ENCODE measurements at places on chromosomes 11 and 22.
A peak's percentile ranks its signal among the peaks of the same experiment; 100 is the strongest.

- peak; percentile 22 for DNase-seq
These were observed 38.5 kb upstream of the RIC3 start for GRCh38 chr11:8207080-8208000.

DNA sequence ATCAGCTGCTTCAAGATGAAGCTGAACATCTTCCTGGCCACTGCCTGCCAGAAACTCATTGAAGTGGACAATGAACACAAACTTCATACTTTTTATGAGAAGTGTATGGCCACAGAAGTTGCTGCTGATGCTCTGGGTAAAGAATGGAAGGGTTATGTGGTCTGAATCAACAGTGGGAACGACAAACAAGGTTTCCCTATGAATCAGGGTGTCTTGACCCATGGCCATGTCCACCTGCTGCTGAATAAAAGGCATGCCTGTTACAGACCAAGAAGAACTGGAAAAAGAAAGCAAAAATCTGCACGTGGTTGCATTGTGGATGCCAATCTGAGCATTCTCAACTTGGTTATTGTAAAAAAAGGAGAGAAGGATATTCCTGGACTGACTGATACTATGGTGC lies 22.2 kb upstream of the BIRC3 start:
- no peak for DNase-seq

GRCh38 chr11:126601136-126601535 lies 245.7 kb downstream of the ST3GAL4 start:
- DNase-seq: no peak

DNA sequence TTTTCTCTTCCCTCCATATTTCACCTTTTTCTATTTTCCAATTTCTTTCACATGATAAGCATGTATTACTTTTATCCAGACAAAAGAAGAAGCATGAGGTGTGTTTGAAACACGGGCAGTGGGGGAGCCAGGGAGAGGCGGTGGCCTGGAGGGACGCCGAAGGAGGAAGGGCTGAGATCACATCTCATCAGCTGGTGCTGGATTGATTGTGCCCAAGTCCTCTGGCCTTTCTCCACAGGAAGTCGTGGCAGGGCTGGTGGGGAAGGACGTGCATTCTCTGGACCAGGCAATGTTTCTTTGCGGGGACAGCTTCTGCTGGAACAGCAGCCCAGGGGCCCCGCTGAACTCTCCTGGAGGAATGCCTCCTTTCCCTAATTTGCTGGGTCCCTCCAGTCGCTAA lies 82.9 kb downstream of the MIAT start:
- DNase-seq: no peak

GRCh38 chr11:78572394-78572793 lies 2.3 kb downstream of the NARS2 start:
- no peak for DNase-seq

GRCh38 chr11:46210133-46210636 lies 67.3 kb upstream of the CREB3L1 start:
- peak; percentile 72 for DNase-seq

DNA sequence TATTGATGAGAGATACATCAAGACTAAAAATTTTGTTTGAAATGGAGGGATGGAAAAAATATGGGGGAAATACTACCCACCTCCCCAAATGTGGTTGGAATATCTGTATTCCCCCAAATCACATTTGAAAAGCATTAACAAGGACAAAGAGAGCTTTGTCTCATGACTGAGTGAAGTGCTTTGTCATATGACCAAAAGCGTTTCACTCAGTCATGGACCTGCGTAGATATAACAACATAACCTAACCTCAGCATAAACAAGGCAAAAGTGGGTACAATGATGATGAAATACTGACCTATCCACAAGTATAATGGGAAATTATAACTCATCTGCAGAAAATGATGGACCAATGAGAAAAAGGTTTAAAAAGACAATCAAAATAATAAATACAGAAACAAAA lies 418.3 kb downstream of the TBC1D22A start:
- DNase-seq: no peak

DNA sequence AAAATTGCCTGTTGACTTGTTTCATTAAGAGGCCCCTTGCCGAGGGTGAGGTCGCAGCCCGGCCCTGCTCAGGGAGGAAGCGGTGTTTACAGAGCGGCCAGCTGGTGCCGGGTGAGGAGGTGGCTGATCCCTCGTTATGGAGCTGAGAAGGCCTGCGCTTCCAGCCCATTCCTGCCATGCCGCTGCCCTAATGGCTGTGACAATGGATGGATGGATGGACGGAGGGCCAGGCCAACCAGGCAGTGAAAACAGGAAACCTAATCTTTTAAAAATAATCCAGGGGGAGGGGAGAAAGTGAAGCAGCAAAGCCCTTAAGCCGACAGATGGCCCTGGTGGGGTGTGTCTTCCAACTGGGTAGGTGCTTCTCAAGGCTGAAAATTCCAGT lies 38.5 kb downstream of the BCR start:
- peak; percentile 62 for DNase-seq

DNA sequence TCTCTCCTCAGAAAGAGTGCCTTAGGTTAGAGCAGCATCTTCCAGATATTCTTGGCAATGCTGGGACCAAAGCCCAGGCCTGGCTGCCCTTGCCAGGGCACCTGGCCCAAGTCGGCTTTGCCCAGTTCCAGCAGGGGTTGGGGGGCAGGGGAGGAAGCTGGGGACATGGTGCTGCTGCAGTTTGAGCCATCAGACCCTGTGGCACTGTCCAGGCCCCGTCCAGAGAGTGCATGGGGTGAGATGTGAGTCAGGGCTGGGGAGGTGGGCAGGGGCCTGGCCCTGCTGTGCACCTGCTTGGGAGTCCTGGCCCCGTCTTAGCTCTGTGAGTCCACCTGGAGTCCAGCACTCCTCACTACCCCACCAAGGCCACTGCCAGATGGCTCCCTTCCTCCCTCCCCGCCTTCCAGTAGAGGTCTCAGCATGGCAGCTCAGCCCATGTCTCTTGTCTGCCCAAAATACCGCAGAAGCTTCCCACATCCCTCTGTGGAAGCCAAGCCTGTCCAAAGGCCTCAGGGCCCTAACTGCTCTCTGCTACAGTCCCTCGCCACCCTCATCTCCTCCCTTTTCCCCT lies 16.6 kb downstream of the DERL3 start:
- no peak for DNase-seq

DNA sequence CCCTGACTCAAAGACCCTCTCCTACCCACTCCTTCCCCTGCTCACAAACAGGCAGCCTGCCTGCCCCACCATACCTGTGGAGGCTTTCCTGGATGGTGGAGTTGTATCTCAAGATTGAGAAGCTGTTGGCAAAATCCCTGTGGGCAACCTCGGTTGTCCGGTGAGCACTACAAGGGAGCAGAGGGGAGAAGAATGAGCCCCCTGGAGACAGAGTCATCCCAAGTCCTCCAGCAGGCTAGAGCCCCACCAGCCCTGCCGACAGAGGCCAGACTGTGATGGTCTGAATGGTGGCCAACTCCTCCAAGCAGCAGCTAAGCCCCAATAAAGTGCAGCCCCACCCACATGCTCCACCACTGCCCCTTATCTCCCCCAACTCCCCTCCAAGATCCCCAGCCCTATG lies 17.5 kb downstream of the TMPRSS13 start:
- DNase-seq: no peak

GRCh38 chr22:49929211-49929979 lies 11.0 kb downstream of the CRELD2 start:
- no peak for DNase-seq

DNA sequence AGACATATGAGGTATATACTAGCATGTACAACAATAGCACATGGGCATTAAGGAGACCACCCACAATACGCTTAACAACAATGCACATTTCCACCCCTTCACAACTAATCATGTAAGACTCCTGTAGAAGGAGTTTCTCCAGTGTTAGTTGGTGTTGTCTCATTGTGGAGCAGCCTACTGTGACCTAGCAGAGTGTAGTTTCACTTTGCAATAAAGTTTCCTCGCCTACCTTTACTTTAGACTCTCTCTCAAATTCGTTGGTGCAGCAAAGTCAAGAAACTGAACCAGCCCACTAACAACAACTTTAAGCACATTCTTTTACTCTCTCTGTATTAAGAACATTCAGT lies 863.6 kb downstream of the FAM181B start:
- no peak for DNase-seq

GRCh38 chr11:128472128-128473089 lies 114.9 kb downstream of the ETS1 start:
- peak; percentile 79 for DNase-seq

DNA sequence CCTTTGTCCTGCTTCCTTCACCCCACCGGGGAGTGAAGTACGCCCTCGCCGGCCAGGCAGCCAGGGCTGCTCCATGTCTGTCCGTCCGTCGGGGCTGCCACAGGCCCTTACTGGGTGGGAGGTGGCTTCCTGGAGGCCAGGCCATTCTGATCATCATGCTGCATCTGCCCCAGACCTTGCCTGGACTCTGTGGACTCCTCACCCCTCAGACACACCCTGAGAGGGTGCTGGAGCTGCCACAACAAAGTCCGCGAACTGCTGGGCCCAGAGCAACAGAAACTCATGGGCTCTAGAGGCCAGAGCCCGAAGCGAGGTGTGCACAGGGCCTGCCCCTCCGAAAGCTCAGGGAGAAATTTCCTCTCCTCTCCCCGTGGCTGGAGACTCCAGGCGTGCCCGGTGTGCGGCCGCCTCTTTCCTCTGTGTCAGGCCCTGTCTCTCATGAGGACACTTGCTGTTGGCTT lies 124.2 kb downstream of the KCNQ1OT1 start:
- DNase-seq: no peak

DNA sequence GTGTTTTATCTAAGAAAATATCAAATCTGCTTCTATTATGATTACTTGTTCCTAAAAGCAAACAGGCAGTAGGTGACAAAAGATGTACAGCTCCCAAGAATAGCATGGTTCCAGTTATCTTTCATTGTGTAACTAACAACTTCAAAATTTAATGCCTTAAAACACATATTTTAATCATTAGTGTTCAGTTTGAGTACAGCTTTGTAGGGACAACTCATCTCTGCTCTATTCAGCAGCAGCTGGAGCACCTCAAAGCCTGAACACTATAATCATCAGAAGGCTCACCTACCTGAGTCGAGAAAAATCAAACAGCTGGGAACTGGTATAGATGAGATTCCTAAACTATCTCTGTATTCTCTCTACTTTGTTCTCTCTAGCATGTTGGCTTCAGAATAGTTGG lies 24.3 kb upstream of the OR5B12 start:
- peak; percentile 20 for DNase-seq

GRCh38 chr11:84884836-84885235 lies 742.3 kb downstream of the DLG2 start:
- no peak for DNase-seq

- DNase-seq: peak; percentile 75
These were observed 2.1 kb upstream of the OAF start for GRCh38 chr11:120208777-120209176.

GRCh38 chr11:96055706-96056387 lies 131.9 kb upstream of the MTMR2 start:
- DNase-seq: peak; percentile 62

DNA sequence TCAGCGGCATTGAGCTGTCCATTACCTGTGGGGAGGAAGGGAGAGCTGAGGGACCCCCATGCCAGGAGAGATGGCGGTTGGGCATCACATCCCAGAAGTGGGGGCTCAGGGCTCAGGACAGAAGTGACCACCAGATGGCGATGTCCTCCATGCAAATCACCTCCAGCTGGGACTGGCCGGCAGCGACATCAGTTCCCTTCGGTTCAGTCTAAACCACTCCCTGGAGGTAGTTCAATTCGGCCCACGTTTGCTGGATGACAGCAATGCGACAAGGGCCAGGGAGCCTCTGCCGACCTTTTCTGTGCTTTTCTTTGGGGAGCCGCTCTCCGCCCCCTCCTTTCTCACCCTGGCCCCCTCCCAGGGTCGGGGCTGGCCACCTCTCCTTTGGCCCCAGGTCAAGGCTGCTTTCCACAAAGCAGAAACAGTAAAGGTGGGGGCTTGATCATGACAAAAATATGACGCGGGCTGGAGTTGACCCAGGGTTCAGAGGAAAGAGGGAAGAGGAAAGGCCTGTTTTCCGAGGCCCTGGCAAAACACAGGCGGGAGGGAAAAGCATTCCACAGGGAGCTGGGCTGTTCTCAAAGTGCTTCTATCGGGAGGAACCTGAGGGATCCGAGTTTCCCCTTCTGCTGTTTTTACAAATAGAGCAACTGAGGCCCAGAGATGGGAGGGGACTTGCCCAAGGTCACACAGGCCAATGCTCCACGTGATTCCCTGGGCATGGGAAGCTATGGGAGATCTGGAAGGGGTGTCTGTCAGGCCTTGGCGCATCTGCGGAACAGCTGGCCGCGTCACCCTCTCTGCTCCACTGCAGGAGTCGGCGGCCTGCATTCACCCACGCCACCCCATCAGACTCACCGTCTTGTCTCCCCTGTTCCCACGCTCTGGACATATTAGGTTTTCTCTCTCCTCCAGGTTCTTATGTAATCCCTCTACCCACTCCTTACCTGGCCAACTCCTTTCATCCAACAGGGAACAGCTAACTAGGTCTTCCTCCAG lies 54.7 kb downstream of the FBXO7 start:
- peak; percentile 86 for DNase-seq

GRCh38 chr11:74948546-74948897 lies 369 bp downstream of the XRRA1 start:
- no peak for DNase-seq

DNA sequence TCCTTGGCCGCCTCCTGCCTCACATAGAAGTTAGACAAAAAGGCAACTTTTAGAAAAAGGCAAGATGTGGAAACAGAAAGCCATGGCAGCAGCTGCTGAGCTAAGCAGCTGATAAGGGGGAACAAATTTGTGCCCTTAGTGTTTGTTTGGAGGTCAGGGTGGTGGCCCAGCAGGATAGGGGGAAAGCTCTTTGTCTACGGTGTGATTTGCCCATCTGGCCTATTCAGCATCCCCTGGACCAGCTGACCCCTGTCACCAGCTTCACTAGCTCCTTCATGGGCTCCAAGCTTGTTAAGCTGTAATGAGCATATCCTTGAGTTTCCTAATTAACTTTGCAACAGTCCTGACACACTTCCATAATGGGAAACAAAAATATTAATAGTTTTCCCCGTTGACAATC lies 5.9 kb upstream of the ME3 start:
- no peak for DNase-seq

- peak; percentile 86 for DNase-seq
These were observed 2.5 kb downstream of the TCN2 start for GRCh38 chr22:30609260-30610185.

DNA sequence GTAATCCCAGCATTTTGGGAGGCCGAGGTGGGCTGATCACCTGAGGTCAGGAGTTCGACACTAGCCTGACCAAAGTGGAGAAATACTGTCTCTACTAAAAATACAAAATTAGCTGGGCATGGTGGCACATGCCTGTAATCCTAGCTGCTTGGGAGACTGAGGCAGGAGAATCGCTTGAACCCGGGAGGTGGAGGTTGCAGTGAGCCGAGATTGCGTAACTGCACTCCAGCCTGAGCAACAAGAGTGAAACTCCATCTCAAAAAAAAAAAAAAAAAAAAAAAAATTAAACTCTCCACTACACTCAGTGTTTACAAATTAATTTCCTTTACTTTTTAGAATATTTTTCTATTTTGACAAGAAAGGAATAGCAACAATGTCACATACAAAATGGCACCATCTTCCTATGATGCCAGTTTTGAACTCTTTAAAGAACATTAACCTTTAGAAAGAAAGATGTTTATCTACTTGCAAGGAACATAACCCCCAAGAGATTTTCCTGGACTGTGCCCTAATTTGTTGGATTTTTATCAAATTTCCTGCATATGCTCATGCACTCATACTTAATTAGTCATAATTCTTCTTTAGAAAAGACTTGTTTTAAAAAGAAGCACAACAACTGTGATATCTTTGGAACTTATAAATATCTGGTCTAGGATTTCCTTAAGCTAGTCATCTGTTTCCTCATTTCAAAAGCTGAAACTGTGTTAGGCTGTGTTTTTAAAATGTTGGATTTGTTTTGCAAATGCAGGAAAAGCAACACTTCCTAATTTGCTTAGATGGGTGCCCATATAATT lies 22.6 kb upstream of the HIPK3 start:
- peak; percentile 3 for DNase-seq

GRCh38 chr22:21887841-21888240 lies 20.4 kb upstream of the MAPK1 start:
- no peak for DNase-seq

All from IMR-90 (cell line).